ENCODE measurements at places on chromosomes 5 and 9. TPM values are rescaled to one million over a fixed set of nuclear protein-coding genes. Genes with fewer than 3 reads are reported as not detected.

GRCh38 chr9:36166168-36166927 is 2.8 kb upstream of the CCIN start:
- H3K4me1 ChIP-seq = peaks cover 8% of the 10 kb centered on the region
- no peaks in the 10 kb centered on the region for H3K27me3 ChIP-seq

DNA sequence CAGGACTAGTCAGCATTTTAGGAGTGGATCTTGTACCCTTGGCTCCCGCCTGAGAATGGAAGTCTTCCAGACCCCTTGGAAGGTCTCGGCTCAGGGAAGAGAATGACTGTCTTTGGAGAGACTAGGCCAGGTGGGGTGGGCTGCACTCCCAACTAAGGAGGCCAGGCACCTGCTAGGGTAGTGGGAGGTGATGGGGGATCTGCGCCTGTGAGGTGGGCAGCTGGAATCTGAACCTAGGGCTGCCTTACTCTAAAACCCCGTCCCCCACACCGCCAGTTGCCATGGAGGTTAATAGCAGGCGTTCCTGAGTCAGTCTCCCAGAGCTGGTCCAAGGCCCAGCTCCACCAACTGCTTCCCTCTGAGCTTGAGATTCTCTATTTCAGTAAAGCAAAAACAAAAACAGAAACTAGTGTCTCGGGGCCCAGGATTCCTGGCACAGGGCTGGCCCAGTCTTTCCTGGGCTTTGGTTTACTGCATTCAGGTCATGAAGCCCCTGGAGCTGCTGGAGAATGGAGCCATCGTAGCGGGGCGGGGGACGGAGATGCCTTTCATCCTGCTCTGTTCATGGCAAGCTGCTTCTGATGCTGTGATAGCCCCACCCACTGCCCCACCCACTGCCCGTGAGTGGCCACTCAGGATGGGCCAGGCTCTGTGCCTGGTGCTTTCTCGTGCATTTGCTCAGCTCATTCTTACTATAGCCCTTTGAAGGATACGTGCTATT is 57.5 kb downstream of the DAB2IP start:
- no peak for DNase-seq
- H3K27me3 ChIP-seq = no peaks in the 10 kb centered on the region
- no peak overlapping the region for H3K27ac ChIP-seq
- H3K4me3 ChIP-seq = no peak overlapping the region
- H3K36me3 ChIP-seq = no peaks in the 10 kb centered on the region
- no peaks in the 10 kb centered on the region for H3K4me1 ChIP-seq

- DNase-seq = no peak
- H3K4me1 ChIP-seq = no peaks in the 10 kb centered on the region
- no peaks in the 10 kb centered on the region for H3K36me3 ChIP-seq
- no peak overlapping the region for H3K27ac ChIP-seq
- H3K27me3 ChIP-seq = no peaks in the 10 kb centered on the region
Observed at GRCh38 chr9:91741522-91741921, 208.5 kb downstream of the ROR2 start.

DNA sequence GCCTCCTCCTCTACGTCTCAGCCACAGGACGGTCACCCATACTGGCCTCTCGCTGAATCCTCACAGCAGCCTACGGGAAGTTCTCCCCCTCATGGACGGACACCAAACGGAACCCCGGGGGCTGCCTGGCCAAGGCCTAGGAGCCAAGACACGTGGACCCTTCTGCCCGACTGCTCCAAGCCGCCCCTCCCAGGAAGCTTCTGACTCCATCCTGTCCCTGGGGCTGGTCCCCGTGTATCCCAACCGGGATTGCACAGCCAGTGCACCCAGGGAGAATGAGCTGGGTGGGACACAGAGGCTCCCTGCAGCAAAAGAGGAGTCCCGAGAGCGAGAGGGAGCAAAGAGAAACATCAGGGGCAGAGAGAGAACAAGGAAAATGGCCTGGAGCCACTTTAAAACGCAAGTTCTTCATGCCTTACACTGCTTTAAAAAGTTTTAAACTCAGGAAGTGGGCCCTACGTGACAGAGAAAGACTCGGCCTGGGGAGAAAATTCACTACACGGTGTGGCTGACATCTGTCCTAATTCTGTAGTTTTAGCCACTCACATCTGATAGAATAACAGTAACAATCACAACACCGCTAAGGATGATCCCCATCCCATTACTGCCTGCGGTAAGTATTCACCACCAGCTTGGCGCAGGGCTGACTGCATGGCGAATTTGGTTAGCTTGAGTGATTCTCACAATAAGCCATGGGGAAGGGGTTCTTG is 3.0 kb downstream of the FAM78A start:
- H3K36me3 ChIP-seq = no peaks in the 10 kb centered on the region
- no peaks in the 10 kb centered on the region for H3K27me3 ChIP-seq
- peaks cover 20% of the 10 kb centered on the region for H3K4me1 ChIP-seq

GRCh38 chr9:133585481-133586351 is 23.5 kb downstream of the FAM163B start:
- no peak for DNase-seq
- peaks cover 3% of the 10 kb centered on the region for H3K27me3 ChIP-seq
- no peaks in the 10 kb centered on the region for H3K4me1 ChIP-seq
- no peak overlapping the region for H3K27ac ChIP-seq
- H3K36me3 ChIP-seq = no peaks in the 10 kb centered on the region

DNA sequence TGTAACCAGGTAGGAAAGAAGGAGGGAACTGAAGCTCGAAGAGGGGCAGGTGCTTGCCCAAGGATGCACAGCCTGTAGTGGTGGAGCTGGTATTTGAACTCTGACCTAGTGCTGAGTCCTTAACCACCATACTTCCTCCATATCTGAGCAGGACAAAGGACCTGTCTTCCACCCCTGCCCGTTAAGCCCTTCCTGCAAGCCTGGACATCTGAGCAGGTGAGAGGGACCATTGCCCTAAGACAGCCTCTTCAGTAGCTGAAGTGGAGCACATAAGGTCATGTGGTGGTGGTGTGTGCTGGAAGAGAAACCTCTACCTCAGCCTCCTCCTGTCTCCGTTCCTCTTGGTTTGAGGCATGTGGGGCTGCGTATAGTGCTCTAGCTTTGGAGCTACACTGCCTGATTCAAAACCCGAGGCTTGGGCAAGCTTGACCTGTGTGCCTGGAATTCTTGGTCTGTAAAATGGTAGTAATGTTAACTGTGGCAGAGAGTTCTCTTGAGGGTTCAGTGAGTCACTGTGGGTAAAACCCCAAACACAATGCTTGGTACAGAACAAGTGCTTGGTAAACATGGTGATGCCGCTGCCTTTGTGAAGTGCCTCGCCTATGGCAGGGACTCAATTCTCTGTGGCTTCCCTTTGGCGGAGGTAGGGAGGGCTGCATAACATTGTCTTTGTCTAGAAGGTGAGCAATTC is 7.4 kb downstream of the GALNT10 start:
- no peak overlapping the region for H3K4me3 ChIP-seq
- DNase-seq = no peak
- no peaks in the 10 kb centered on the region for H3K36me3 ChIP-seq
- peaks cover 34% of the 10 kb centered on the region for H3K4me1 ChIP-seq
- H3K27ac ChIP-seq = no peak overlapping the region

The SPOCK1 gene
- total RNA-seq = 34.1 TPM

The UNC13B gene
- 31.9 TPM for total RNA-seq

- no peak for DNase-seq
- no peaks in the 10 kb centered on the region for H3K36me3 ChIP-seq
- no peaks in the 10 kb centered on the region for H3K27me3 ChIP-seq
Observed at GRCh38 chr9:82332774-82333152, 344.2 kb downstream of the SPATA31D1 start.

The F12 gene
- total RNA-seq = 0.42 TPM

GRCh38 chr5:134937526-134937925 is 30.2 kb upstream of the CATSPER3 start:
- no peaks in the 10 kb centered on the region for H3K36me3 ChIP-seq
- no peaks in the 10 kb centered on the region for H3K27me3 ChIP-seq

GRCh38 chr5:17813214-17813613 is 179.0 kb downstream of the TAF11L14 start:
- H3K27ac ChIP-seq = no peak overlapping the region
- DNase-seq = no peak
- H3K36me3 ChIP-seq = no peaks in the 10 kb centered on the region
- H3K4me3 ChIP-seq = no peak overlapping the region

GRCh38 chr9:19456996-19457692 is 48.3 kb downstream of the ACER2 start:
- H3K27ac ChIP-seq = peak overlapping the region; percentile 47
- H3K27me3 ChIP-seq = no peaks in the 10 kb centered on the region
- peak; percentile 64 for DNase-seq
- H3K36me3 ChIP-seq = no peaks in the 10 kb centered on the region
- H3K4me1 ChIP-seq = no peaks in the 10 kb centered on the region

DNA sequence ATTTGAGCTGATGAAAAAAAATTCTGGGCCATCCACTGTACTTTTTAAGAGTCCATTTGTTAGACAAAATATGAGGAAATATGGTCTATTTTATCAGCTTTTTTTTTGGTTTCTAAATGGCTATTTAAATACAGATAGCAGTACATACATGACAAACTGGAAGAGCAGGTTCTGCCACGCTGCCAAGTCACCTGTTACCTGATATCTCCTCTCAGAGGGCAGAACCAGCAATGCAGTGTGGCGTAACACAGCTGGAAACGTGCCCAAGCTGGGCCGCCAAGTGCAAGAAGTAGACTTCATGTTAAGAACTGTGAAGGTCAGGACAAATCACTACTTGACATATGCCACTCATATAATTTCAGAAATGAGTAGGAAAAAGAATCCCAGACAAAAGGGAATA is 8.1 kb downstream of the MCIDAS start:
- no peak overlapping the region for H3K4me3 ChIP-seq
- no peaks in the 10 kb centered on the region for H3K27me3 ChIP-seq
- no peaks in the 10 kb centered on the region for H3K36me3 ChIP-seq
- peak overlapping the region; percentile 81 for H3K27ac ChIP-seq

- H3K4me1 ChIP-seq = no peaks in the 10 kb centered on the region
- H3K27ac ChIP-seq = no peak overlapping the region
- no peak overlapping the region for H3K4me3 ChIP-seq
- H3K36me3 ChIP-seq = no peaks in the 10 kb centered on the region
- no peaks in the 10 kb centered on the region for H3K27me3 ChIP-seq
Observed at GRCh38 chr5:35030426-35031100, 17.2 kb downstream of the AGXT2 start.

GRCh38 chr9:111870774-111871498 is 25.7 kb upstream of the UGCG start:
- H3K27me3 ChIP-seq = no peaks in the 10 kb centered on the region
- no peaks in the 10 kb centered on the region for H3K4me1 ChIP-seq
- no peak for DNase-seq
- H3K36me3 ChIP-seq = no peaks in the 10 kb centered on the region

The OTP gene
- total RNA-seq = not detected

- no peak overlapping the region for H3K4me3 ChIP-seq
- no peaks in the 10 kb centered on the region for H3K36me3 ChIP-seq
- no peak overlapping the region for H3K27ac ChIP-seq
- no peaks in the 10 kb centered on the region for H3K27me3 ChIP-seq
Observed at GRCh38 chr5:13941468-13941867, 3.0 kb downstream of the DNAH5 start.

Data from thyroid gland (tissue), 4 donors.